Glutamatergic neuron (in vitro differentiated cells): ENCODE measurements at places on chromosomes 3 and 15.

DNA sequence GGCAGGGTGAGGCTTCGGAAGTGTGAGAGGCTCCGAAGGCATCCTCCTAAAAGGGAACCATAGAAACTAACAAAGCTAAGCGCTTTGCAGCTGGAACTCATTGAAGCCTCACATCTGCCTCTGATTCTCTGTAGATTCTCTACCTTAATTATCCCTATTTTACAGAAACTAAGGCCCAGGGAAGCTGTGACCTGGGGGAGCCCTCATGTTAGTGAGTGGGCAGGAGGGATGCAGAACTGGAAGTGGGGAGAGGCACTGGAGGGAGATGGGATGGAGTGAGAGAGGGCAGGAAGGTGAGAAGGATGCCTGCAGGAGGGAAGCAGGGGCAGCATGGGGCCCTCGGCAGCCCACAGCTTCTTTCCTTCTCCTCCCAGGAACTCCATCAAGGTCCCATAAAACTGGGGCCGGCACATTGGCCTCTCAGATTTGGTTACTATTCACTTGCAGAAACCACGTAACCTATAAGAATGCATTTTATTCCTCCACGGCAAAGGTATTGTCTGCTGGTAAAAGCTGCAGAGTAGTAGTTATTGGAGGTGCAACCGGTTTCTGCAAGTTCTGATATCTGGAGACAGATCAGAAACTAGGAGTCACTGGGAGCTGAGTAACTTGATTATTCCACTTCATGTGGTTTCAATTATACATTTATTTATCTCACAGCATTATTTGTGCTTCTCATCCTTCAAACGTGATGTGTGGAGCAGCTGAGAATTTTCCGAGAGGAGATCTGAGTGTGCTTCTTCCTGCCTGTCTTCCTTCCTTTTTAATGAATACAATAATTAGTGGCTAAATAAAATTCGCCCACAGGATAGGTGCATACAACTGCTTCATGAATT, 24.0 kb upstream of the CHCHD6 start:
- no peak for DNase-seq

- DNase-seq: no peak
These were observed 9.6 kb downstream of the NEK11 start for GRCh38 chr3:131036200-131036816.

DNA sequence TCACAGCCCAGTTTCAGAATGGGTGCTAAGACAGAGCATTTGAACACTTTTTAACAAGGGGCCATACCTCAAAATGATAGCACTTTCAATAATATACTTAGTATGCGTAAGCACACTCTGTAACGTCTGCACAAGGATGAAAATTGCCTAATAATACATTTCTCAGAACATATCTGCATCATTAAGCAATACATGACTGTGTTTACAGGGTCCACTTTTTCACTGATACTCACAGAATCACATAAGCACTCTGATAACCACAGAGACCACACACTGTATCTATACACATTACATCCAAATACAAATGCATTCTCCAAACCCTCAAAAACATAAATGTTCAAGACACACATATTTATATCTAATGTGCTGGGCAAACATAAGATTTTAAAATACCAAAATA, 79.8 kb downstream of the NR1I2 start:
- no peak for DNase-seq

- DNase-seq: no peak
These were observed 593.3 kb downstream of the FOXP1 start for GRCh38 chr3:70990185-70990584.

DNA sequence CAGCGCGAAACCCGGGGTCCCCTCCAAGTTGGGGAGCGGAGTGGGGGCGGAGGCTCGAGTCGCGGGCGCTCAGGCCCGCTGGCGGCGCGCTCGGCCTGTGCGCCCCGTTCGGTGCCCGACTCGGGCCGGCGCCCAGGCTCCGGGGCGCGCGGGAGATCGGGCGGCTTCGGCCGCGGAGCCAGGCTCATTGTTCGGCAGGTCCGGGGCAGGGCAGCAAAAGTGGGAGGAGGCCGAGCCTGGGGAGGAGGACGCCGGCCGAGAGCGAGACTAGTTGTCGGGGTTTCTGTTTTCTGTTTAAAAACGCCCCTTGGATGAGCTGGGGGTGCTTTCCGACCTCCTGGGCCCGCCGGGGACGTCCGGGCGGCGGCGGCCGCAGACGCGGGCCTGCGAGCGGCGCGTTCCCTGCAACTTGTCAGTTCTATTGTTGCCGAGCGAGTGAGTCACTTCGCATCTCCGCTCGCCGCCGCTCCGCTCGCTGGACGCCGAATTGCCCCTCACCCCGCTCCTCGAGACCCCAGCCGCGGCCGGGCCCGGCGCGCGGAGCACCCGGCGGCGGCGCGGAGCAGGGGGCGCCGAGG, 676 bp downstream of the TCF12 start:
- DNase-seq: peak; percentile 70

DNA sequence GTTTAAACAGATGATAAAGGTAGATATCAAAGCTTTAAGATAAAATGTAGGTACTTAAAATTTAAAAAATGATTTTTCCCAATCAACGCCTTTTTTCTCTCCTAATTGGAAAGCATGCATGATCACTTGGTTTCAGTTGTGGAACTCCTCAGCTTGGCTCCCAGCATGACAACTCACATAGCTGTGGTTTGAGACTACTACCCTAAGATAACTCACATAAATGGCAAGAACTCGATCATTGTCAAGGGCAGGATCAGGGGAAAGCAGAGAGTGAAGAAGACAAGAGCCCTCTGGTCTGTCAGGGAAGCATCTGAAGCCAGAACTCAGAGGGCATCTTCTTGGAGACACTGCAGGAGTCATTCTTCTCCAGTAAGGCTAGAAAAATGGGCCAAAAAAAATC, 516.7 kb downstream of the NTRK3 start:
- no peak for DNase-seq

DNA sequence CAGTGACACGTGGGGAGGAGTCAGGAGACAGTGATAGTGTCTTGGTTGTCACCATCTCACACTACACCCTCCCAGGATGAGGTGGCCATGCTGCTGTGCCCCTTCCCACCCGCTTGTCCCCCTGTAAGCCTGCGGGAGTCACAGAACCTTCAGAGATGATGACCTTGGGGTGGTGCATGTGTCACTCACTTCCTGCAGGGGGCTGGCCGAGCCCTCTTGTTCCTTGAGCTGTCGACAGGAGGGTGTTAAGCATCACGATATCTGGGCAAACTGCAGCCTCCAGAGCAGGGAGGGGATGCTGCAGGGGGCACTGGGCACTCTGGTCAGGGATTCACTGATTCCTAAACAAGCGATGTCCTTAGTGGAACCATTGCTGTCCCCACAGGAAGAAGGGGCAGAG, 27.7 kb downstream of the FAH start:
- no peak for DNase-seq

DNA sequence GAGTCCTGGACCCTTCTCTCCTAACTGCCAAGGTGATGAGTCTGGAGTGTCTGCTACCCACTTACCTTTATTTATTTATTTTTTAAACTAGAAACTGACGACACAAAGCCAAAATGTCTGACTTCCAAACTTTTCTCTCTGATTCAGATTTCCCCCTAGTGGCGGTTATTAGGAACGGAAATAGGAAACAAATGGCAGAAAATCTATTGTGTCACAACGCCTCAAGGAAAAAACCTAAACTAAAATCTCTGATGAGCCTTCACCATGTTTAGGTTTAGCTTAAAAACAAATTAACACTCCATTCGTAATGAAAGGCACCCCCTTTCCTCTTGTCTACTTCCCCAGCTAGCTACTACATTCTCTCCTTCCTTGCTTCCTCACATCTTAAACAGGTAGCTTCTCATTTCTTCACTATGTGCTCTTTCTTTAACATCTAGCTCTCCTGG, 94.0 kb upstream of the MEX3B start:
- DNase-seq: no peak

GRCh38 chr3:134885877-134886621, 91.0 kb downstream of the EPHB1 start:
- no peak for DNase-seq

DNA sequence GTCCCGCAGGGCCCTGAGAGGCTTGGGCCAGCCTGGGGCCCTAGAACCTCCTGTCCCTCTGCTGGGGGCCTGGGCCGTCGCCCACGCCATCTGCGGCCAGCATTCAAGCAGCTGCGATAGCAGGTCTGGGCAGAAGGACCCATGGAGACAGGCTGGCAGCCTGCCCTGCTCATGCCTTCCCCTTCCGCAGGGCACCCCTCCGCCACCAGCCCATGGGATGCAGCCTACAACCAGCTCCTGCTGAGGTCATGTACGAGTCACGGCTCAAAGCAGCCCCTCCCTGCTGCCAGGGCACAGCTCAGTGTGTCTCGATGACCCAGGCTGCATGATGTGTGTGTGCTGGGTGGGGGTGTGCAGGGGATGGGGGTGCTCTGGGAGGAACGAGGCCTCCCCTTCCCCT, 27.8 kb downstream of the DUSP7 start:
- no peak for DNase-seq

- DNase-seq: no peak
These were observed 267.0 kb downstream of the PLCL2 start for GRCh38 chr3:17151598-17152373.

DNA sequence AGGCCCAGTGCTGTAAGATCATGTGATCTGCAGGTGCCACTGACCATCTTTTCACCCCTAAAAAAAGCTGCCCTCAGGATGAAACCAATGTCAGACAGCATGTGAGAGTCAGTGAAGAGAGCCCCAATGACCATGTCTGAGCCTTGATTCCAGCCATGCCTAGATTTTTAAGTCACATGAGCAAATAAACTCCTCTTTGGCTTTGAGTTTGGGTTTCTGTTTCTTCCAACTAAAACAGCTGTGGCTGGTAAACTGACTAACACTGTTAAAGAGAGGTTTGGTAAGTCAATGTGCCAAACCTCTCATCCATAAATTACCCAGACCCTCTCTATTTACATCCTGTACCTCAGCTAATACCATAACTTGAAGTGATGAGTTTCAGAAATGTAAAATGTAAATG, 8.3 kb downstream of the MYO5A start:
- DNase-seq: no peak

GRCh38 chr3:29284497-29284896, 3.6 kb downstream of the RBMS3 start:
- no peak for DNase-seq

DNA sequence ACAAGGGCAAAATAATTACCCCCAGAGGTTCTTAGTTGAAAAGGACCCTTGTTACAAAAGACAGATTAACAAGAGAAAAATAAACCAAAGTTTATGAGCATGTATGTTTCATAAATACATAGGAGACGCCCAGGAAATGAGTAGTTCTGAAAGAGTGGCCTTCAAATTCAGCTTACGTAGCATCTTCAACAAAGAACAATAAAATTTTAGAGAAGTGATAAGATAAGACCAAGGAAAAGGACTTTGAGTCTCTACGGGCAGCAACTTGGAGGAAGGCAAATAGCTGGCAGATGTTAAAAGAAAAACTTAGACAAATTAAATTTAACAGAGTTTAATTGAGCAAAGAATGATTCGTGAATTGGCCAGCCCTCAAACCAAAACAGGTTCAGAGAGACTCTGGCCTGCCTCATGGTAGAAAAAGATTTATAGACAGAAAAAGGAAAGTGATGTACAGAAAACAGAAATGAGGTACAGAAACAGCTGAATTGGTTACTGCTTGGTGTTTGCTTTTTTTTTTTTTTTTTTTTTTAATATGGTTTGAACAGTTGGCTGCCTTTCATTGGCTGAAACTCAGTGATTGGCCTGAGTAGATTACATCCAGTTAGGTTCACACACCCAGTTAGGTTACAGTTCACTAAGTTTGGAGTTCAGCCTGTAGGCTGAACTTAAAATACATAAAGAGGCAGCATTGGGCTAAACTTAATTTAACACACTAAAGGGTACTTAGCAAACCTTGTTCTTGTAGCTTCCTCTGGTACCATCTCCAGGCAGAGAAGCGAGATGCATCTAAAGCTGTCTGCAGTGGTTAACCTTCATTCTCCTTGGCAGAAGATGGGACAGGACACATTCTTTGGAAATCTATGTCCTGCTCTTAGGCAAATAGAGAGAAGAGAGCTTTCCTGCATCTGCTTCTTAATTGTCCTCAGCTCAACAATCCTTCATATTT, 23.2 kb downstream of the C2CD4B start:
- no peak for DNase-seq

DNA sequence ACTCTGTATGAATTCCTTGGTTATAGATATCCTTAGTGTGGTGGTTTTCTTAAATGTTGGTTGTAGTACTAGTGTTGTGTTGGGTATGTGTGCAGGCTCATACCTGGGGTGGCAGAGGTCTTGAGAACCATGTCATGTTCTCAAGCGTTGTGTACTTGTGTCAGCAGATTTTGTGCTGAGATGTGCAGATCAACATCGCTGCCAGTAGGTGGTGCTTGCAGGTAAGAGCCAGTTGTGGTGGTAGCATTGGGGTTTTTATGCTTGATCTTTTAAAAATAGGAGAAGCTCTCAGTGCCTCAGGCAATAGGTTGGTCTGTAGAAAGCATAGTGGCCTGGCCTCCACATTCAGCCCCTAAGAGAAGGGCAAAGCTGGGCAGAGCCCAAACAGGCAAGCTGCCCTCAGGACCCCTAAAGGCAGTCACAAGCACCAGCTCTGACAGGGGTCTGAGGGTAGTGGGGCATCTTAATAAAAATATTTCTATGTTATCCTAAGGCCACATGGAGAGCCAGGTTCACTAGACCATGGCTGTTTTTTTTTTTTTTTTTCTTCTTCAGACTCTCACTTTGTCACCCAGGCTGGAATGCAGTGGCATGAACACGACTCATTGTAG, 164.0 kb downstream of the IL20RB start:
- peak; percentile 42 for DNase-seq

GRCh38 chr3:153349108-153349499, 187.1 kb downstream of the RAP2B start:
- DNase-seq: no peak

GRCh38 chr3:28917895-28918475, 362.9 kb upstream of the RBMS3 start:
- DNase-seq: no peak

GRCh38 chr15:84979651-84980050, 2.0 kb upstream of the PDE8A start:
- no peak for DNase-seq

GRCh38 chr3:178300441-178300959, 235.7 kb upstream of the KCNMB2 start:
- no peak for DNase-seq

- DNase-seq: no peak
These were observed 43.5 kb upstream of the ETV5 start for GRCh38 chr3:186152361-186152798.

GRCh38 chr3:31890007-31890406, 91.1 kb downstream of the OSBPL10 start:
- DNase-seq: no peak

DNA sequence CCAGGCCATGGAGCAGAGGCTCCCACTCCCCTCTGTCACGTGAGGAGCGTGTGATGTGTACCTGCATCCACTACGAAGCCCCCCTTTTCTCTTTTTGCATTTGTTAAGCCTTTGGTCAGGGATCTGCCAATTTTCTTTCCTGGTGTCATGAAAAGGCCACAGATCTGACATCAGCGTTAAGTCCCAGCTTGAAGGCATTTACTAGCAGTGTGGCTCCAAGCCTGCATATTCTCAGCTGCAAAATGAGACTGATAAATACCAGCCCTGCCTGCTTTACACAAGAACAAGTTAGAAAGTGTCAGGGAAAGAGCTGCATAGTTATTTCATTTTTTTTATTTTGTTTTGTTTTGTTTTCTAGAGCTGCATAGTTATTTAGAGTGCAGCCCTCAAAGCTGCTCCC, 2.3 kb upstream of the ANKRD63 start:
- no peak for DNase-seq
